ENCODE measurements at places on chromosomes 7 and 10. TPM values are rescaled to one million over a fixed set of nuclear protein-coding genes. Genes with fewer than 3 reads are reported as not detected.

Gene NEUROG3
- not detected for polyA plus RNA-seq

Gene MAT1A
- not detected for polyA plus RNA-seq

Gene COL1A2
- 4,815 TPM for polyA plus RNA-seq

Gene GRM8
- not detected for polyA plus RNA-seq

Gene TCTN3
- 55.3 TPM for polyA plus RNA-seq

Gene DGKI
- polyA plus RNA-seq: 3.1 TPM

Gene VSTM4
- 3.9 TPM for polyA plus RNA-seq

Gene CDHR3
- 1.9 TPM for polyA plus RNA-seq

Gene SLC16A9
- polyA plus RNA-seq: 0.06 TPM

Gene RAMP3
- polyA plus RNA-seq: not detected

Gene TEX47
- not detected for polyA plus RNA-seq

Gene FBXL13
- polyA plus RNA-seq: 0.95 TPM

Gene SPDYE16
- polyA plus RNA-seq: not detected

Gene WIPF3
- polyA plus RNA-seq: not detected

Gene SPDYE2B
- not detected for polyA plus RNA-seq

Gene CYP3A7
- 0.17 TPM for polyA plus RNA-seq

Gene MYH16
- not detected for polyA plus RNA-seq

Gene MRC1
- not detected for polyA plus RNA-seq

Gene SYT15
- polyA plus RNA-seq: 0.15 TPM

Gene NUDT1
- polyA plus RNA-seq: 11.5 TPM

Gene IL15RA
- 4.4 TPM for polyA plus RNA-seq

Gene PRKG1
- 16.0 TPM for polyA plus RNA-seq

Gene SRRM3
- 2.0 TPM for polyA plus RNA-seq

Gene GNB2
- 114 TPM for polyA plus RNA-seq

Gene FAM241B
- polyA plus RNA-seq: 0.37 TPM

Gene FAM25C
- not detected for polyA plus RNA-seq

Gene C10orf105
- polyA plus RNA-seq: 0.01 TPM

Gene C10orf67
- polyA plus RNA-seq: 0.14 TPM

Gene FAM25G
- not detected for polyA plus RNA-seq

Gene ZNF777
- 3.8 TPM for polyA plus RNA-seq

Gene CALD1
- 804 TPM for polyA plus RNA-seq

Gene ZNF679
- not detected for polyA plus RNA-seq

Gene PPP1R9A
- not detected for polyA plus RNA-seq

Gene ARMH3
- 19.8 TPM for polyA plus RNA-seq

Gene SPDYE8
- polyA plus RNA-seq: 0.10 TPM

Gene VPS41
- polyA plus RNA-seq: 67.1 TPM

Gene GIMAP4
- polyA plus RNA-seq: not detected

Gene ABCA13
- 0.04 TPM for polyA plus RNA-seq

Gene ASAH2B
- polyA plus RNA-seq: 4.6 TPM

Gene MALRD1
- polyA plus RNA-seq: 2.4 TPM

Gene CALHM1
- polyA plus RNA-seq: not detected

Gene CCDC172
- polyA plus RNA-seq: not detected

Gene ADARB2
- polyA plus RNA-seq: not detected

Gene SPDYE5
- polyA plus RNA-seq: not detected

Gene PCBD1
- polyA plus RNA-seq: 41.3 TPM

Gene STEAP1
- polyA plus RNA-seq: 10.1 TPM

Gene SMKR1
- polyA plus RNA-seq: 0.24 TPM

Gene NME8
- polyA plus RNA-seq: not detected

Gene OIT3
- polyA plus RNA-seq: not detected

Gene OPN1SW
- not detected for polyA plus RNA-seq

Gene BTBD16
- polyA plus RNA-seq: not detected

Gene ACTL6B
- polyA plus RNA-seq: not detected

Gene CDC14C
- polyA plus RNA-seq: 0.07 TPM

Gene NPFFR1
- not detected for polyA plus RNA-seq

Data from AG04450 (cell line).